ENCODE measurements at places on chromosomes 6 and 20. TPM values are rescaled to one million over a fixed set of nuclear protein-coding genes. Genes with fewer than 3 reads are reported as not detected.

- DNase-seq, result no peak
Observed at GRCh38 chr20:60204601-60205000, 246.4 kb downstream of the CDH26 start.

DNA sequence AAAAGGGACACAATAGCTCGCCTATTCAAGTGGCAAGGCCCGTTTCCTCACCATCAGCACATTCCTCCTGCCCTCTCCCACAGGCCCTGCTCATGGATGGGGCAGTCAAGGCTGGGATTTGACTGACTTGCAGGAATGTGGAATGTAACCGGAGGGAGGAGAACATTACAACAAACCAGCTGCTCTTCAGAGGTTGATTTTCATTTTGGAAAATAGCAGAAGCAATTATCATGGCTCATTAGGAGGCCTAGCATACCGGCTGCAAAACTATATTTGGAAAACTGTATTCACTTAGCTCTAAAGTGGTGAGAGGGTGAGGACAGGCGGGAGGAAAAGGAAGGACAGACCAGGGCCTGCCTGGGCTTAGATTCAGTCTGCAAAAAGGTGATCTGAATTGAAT, 283.7 kb downstream of the CD83 start:
- no peak for DNase-seq

DNA sequence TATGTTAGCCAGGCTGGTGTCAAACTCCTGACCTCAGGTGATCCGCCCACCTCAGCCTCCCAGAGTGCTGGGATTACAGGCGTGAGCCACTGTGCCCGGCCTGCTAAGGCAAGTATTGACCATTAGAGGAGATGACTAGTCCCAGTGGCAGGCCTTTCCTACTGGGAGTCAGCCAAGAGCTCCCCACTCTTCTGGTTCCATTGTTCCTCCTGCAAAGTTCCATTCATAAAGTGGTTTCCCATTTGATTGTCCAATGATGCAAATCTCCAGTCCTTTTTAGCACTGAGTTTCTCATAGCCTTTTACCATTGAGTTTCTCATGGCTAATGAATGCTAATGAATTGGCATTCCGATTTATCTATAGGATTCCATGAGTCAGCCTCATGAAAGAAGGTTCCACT, 148.3 kb upstream of the ESR1 start:
- no peak for DNase-seq

The SIRPA gene
- 35.5 TPM for total RNA-seq

DNA sequence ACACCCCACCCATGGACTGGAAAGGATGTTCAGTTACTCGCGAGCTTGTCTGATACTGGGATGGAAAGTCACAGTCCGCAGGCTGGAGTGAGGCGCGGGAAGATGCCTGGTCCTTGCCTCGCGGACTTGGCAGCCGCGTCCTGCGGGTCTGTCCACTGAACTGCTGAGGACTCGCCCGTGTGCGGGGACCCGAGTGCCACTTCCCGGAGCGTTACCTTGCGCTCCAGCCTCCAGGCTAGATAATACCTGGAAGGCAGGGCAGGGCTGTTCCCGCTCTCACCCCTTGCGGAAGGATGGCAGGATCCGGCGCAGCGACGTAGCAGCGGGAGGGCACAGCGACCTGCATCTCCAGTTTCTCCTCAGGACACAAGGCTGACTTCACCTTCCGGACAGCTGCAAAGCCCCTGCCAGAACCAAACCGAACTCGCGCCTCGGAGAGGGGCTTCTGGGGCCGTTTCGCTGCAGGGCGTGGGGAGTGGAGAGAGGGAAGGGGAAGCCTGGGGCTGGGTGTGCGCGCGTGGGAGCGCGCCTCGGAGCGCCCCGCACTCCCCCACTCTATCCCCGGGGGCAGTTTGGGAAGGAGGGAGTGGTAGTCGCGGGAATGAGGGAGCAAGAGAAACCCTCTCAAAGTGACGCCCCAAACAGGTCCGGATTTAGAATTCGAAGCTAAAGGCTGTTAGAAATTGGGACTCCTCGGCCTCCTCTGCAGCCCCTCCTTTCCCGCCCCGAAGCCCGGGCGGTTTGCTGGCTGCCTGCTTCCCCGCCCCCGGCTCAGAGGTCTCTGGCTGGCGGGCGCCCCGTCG, at the start of gene KCNQ5:
Gene KCNQ5, plus strand, starts transcription at position 774 of the 803 bp plus-strand sequence.
- DNase-seq, result no peak

GRCh38 chr6:84882768-84883766, 118.7 kb upstream of the TBX18 start:
- DNase-seq, result no peak

The PROCR gene
- total RNA-seq, result 39.5 TPM

DNA sequence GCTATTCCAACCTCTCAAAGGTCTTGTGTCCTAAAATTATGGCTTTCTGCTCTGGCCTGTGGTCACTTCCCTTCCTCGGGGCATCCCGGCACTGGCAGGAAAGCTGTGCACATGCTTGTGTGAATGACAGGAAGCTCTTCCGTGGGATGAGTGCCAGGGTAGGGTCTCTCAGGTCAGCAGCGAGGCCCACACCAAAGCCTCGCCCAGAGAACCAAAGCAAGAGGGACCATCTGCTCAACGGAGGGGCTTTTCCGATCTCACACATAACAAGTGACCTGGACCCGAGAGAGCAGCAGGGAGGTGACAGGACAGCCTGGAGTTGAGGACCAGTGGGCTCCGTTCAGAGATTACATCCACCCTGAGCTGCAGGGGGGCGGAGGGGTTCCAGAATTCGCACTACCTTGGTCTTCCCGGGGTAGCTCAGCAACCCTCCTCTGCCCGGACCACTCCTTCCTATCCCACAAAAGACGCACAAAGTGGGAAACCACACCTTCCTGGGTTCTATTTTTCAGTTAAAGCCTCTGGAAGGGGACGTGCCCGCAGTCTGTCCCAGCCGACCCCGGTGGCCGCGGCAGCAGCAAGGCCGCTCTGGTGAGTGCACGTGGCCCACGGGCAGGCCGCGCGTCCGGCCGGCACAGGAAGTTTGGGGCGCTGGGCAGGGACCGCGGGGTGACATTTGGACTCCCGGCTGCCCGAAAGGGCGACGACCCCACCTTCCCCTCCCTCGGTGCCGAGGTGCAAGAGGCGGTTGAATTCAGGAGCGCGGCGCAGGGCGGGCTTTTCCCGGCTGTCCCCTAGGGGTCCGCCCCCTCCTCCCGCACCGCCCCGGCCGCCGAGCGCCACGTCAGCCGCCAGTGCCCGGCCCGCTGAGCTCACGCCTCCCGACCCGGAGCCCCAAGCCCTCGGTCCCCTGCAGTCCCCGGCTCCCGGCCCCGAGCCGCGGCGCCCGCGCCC, 988 bp downstream of the TXNDC5 start:
- peak; percentile 26 for DNase-seq

DNA sequence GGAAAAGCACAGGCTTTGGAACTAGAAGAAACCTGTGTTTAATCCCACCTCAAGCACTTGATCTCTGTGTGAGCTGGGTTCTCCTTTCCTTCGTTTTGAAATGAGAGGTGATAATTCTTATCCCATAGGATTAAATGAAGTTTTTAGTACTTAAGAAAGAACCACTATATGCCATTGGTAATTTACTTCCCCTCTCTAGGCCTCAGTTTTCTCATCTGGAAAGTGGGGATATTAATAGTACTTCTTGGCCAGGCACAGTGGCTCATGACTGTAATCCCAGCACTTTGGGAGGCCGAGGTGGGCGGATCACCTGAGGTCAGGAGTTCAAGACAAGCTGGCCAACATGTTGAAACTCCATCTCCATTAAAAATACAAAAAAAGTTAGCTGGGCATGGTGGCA, 14.1 kb downstream of the REM1 start:
- DNase-seq, result no peak

The ENPP4 gene
- total RNA-seq, result 5.7 TPM

DNA sequence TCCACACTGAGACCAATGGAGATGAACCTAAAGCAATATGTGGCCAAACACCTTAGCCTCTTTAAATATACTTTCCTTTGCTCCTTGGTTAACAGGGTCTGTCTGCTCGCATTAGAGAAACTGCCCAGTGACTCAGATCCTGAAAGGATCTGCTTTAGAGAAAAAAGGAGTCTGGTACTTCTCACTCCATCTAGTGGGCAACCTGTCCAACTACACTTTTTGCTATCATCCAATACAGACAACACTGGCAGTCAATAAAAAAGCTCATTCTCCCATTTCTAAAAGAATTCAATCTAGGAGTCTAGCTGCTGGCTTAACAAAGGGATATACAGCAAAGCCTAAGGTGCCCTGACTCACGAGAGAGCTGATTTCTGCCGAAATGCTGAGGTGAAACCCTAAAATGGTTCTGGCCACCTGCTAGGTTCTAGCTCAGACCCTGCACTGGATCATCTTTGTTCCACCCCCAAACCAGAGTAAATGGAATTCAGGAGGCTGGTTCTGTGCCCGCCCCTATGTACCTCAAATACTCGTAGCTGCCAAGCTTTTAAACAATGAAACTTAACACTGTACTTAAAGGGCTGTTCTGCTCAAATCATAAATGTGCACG, 11.5 kb downstream of the GNL1 start:
- DNase-seq, result peak; percentile 56

GRCh38 chr6:85676086-85676729, 33.5 kb upstream of the SYNCRIP start:
- DNase-seq, result no peak

DNA sequence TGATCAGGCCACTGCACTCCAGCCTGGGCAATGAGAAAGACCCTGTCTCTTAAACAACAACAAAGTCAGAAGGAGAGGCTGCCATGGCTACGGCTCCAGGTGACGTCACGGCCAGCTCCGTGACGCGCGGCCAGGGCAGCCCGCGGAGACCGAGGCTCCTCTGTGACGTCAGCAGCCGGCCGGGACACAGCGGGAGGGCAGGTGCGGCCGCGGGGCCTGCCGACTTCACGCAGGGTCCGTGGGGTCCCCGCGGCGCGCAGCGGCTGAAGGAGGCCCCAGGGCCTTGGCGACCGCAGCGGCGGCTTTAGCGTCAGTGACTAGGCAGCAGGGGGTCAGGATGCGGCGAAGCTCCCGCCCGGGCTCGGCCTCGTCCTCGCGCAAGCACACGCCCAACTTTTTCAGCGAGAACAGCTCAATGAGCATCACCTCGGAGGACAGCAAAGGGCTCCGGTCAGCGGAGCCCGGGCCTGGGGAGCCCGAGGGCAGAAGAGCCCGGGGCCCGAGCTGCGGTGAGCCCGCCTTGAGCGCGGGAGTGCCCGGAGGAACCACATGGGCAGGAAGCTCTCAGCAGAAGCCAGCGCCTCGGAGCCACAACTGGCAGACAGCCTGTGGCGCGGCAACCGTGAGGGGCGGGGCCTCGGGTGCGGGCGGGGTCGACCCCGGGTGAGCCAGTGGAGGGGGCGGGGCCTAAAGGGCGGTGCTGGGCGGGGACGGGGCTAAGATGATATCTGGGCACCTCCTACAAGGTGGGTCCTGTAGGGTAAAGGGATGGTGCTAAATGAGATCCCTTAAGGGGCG, at the start of gene SPAG4:
Gene SPAG4, plus strand, starts transcription at position 163 of the 798 bp plus-strand sequence. Its CDS starts 175 bp downstream, at position 338.
- DNase-seq, result peak; percentile 58

The CSE1L gene
- 64.1 TPM for total RNA-seq

DNA sequence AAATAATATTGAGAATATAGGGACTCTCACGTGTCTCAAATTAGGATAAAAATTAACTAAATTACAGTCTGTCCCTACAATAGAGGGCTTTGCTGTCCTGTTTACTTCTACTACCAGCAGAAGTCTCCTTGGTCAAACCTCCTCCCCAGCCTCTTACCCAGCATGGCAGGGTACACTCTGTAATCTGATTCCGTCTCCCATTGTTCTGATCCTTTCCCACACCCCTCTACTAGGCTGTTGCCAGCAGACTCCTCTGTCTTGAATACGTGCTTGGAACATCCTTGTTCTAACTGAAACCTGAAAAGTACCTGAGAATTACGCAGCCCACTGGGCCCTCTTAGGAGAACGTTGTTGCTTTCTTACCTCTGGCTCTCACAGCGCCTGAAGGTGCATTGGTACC, 112.2 kb upstream of the PREP start:
- DNase-seq, result no peak

The TRIM40 gene
- not detected for total RNA-seq

DNA sequence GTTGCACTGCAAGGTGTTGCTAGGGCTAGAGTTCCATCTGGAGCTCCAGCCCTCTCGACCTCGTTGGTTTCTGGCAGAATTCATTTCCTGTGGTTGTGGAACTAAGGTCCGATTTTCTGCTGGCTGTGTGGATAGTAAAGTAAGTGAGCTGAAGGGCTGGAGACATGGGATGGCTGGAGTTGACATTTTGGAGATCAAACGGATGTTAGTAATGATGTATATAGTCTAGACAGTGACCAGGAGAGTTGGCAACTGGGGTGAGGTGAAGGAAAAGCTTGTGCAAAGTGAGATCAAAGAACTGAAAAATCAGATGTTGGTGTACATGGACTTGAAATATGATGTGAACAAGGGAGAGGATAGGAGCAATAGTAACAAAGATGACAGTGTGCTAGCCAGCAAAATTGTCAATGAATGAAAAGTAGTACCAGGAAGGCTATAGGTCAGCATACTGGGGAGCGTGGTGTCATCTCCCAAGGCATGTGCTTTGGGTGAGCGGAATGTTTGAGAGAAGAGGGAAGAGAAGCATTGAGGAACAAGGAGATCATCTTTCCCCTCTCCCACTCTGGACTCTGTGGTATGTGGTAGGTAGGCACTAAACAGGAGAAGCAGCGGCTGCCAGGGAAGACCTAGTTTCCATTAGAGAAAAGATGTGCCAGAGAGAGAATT, 7.8 kb downstream of the QRSL1 start:
- no peak for DNase-seq

The DLK2 gene
- total RNA-seq, result 0.68 TPM

- DNase-seq, result no peak
Observed at GRCh38 chr20:47055699-47056369, 161.2 kb downstream of the EYA2 start.

- no peak for DNase-seq
Observed at GRCh38 chr6:46407776-46408530, 83.3 kb downstream of the RCAN2 start.

The MAS1 gene
- not detected for total RNA-seq

DNA sequence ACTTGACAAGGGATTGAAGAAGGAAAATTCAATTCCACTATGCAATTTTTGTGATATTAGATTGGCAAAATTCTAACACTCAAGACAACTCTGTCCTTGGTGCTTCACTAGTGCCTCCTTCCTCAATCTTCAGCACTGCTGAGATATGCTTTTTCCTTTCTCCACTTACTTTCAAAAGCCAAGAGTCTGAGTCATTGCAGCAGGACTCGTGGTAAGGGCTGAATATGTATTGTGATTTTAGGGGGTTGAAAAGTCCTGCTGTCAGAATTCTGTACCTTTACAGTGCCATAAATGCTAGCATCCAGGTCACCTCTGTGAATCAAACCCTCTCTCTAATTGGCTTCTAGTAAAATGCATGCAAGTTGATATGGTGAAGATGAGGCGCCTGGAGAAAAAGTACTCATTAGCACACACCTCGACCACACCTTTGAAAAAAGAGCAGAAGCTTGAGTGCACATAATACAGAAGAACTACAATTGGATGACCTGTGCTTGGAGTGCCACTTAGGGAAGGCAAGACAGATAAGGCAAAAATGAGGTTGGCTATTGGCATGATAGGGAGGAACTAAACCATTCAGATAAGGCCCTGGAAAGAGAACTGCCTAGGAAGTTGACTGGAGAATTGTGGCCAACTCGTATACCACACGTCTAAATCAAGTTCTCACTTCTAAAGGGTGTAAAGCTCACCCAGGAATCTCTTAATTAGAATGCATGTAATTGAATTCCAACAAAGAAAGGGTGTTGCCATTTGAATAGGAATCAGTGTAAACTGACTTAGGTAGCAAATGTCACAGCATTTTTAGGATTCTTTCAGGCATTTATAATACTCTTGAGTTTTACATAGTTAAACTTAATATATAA, 43.6 kb upstream of the FAM83B start:
- peak; percentile 61 for DNase-seq

- DNase-seq, result no peak
Observed at GRCh38 chr6:164533045-164533362, 776.4 kb downstream of the C6orf118 start.

- DNase-seq, result no peak
Observed at GRCh38 chr6:162488444-162488843, 239.1 kb downstream of the PRKN start.

All from astrocyte (in vitro differentiated cells and primary cell).